ENCODE measurements at places on chromosomes 3 and 15.

DNA sequence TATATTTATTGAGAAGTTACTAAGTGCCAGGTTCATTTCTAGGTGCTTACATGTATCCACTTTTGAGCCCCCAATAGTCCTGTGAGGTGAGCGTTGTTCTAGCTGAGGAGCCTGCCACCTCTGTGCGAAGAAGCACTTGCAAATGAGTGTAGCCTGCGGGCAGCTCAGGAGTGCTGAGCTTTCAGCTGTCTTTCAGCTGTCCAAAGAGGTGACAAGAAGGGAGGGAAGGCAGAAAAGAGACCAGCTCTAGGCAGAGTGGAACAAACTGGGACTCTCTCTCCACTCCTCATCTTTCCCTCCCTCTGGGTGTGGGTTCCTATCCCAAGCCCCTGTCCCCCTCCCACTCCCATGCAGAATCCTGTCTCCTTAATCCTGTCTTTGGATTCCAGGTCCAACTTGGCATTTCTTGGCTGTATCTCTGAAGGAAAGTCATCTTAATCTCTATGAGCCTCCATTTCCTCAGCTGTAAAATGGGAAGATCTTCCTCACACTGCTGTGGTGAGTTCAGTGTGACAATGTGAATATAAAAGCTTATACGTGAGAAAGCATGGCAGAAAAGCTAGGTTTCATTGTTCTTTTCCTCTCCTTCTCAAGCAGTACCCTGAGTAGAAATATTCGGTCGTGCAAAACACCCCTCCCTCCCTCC, 6.7 kb upstream of the SRP14 start:
- DNase-seq = no peak

DNA sequence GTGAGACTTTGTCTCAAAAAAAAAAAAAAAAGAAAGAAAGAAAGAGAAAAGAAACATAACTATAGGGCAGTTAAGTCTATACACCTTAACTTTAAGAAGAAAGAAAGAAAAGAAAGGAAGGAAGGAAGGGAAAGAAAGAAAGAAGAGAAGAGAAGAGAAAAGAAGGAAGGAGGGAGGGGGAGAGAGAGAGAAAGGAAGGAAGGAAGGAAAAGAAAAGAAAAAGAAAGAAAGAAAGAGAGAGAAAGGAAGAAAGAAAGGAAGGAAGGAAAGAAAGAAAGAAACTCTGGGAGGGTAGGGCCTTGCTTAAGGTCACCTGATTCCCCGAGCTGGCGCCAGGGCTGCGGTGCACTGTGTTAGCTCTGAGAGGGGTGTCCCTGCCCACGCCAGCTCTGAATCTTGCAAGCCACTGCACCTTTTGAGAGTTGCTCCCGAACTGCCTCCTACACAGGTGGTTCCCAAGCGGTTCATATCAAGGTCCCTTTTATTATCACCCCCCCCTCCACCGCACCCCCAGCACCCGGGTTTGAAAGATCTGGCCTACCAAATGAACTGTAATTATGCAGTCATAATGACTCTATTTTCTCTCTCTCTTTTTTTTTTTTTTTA, 39.2 kb upstream of the VPS8 start:
- DNase-seq = no peak

DNA sequence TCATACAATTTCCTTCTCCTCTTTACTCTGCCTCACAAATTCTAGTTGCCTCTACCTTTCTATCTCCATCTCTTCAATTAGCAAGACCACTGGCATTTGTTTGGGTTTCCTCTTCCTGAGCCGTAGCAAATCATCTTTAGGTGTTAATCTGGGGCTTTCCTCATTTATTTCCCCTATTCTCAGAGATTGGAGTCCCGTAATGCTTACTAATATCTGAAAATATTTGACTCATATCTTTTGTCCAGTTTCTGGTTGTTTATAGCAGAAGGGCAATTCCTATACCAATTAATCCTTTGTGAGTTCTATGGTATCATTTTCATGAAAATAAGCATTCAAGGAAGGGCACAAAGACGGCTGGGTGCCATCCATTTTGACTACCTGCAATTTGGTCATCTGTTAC, 103.7 kb downstream of the NR2E3 start:
- no peak for DNase-seq

- DNase-seq = no peak
These were observed 90.7 kb downstream of the FNDC3B start for GRCh38 chr3:172129850-172130716.

DNA sequence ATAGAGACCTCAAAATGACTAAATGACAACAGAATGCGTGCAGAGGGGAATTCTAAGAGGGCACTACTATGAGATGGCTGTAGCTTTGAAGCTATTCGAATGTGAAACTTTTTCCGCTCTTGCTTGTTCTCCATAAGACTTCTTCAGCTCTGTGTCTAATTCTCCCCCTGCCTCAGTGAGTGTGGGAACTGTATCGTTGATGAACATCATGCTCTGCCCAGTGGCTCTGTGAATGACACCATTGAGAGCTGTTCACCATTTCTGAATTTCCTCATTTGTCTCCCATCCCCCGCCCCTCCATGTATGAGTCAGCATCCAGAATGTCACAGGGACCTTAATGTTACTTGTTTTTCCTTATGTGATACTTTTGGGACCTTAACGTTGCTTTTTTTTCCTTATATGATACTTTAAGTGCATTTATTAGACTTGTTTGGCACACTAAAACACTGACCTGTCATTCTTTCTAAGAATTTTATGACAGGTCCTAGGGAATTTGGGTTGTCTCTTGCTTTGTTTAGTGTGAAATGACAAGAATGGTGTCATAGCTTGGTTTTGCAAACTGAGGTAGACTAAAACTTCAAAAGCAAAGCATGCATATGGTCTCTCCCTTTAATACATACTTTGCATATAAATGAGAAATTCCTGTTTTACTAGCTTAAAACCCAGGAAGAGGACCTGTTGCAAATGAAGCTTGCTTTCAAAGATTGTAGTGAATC, 99.6 kb downstream of the FNDC3B start:
- DNase-seq = no peak

DNA sequence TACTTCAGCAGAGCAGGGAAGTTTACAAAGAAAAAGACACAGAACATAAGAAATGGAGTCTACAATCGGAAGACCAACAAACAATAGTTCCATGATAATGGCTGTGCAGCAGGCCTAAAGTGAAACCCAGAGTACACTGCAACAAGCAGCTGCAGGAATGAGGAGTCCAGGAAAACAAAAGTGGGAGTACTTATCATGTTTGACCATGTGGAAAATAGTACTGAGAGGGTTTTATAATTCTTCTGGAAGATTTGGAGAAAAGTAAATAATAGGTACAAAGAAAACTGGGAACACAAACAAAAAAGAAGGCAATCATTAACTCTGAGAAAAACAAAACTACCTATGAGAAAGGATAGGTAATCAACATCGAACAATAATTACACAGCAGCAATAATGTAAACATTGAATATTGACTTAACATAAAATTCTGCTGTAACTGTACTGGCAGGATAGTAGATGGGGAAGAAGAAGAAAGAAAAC, 87.5 kb downstream of the NEK10 start:
- no peak for DNase-seq

- no peak for DNase-seq
These were observed 56.0 kb upstream of the MYRIP start for GRCh38 chr3:39753391-39753790.

- DNase-seq = no peak
These were observed 38.6 kb downstream of the EHD4 start for GRCh38 chr15:41933771-41934170.

DNA sequence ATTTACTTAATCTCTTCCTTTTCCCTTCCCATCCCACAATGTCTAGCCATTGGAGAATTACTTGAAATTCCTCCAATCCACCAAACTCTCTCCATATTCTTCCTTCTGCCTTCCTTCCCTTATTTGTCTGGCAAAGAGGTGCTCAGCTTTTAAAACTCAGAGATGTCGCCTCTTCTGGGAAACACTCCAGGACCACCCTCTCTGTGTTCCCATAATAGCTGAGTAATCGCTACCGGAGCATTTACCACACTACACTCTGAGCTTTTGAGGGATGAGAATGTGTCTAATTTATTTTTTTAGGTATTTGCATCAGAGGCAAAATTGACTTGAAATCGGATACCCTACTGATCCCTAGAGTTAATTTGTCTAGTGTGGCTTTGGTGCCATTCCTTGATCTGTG, 245.7 kb upstream of the TPRG1 start:
- no peak for DNase-seq

GRCh38 chr15:83118291-83118827, 10.9 kb downstream of the TM6SF1 start:
- no peak for DNase-seq

- DNase-seq = no peak
These were observed 2.0 kb downstream of the WNT7A start for GRCh38 chr3:13877911-13878280.

- no peak for DNase-seq
These were observed 17.2 kb upstream of the GNB5 start for GRCh38 chr15:52208306-52208946.

DNA sequence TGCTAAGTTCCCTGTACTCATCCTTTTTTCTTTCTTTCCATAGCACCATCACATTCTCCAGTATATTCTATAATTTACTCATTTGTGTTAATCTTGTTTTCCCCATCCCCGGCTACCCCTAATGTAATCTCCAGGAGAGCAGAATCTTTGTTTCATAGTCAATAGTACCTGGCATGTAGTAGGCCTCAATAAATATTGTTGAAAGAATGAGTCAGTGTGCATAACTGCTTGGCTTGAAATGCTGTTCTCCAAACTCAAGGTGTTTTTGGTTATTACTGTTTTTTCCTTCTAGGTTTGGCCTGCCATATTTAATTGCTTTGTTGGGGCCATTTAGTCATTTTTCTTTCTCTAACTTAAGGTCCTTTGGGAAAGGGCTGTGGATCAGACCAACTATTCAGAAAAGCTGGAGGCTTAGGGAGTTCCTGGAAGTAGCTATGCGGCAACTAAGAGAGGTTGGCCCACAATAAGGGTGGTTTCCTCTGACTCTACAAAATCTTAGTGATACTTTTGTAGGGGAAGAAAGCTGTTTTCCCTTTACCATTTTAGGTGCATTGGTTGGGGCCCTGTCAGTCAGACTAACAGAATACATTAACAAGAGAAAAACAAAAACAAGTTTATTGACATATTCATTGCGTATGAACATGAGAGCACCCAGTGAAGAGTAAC, 28.4 kb downstream of the KAT2B start:
- no peak for DNase-seq

- no peak for DNase-seq
These were observed 60.7 kb downstream of the EXOG start for GRCh38 chr3:38556640-38557358.

GRCh38 chr3:99856437-99857220, 39.0 kb downstream of the CMSS1 start:
- no peak for DNase-seq

- DNase-seq = peak; percentile 17
These were observed 18.9 kb downstream of the CD200 start for GRCh38 chr3:112351823-112352222.

DNA sequence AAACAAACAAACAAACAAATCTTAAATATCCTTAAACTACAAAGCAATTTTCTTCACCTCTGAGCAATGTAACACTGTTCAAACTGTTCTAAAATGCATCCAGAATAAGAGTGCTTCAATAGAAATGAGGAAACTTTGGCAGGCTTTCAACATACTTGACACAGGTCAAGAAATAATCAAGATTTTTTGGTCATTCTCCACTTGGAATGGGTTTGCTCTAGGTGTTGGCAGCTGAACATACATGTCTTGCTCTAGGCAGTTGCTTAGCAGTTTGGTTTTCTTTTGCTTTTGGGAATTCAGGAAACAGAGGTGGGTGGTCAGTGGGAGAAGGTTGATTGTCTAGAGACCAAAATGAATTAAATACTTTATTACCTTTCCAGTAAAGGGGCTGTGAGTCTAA, 1.4 kb upstream of the LRRC3B start:
- DNase-seq = no peak

GRCh38 chr15:99981839-99982658, 248.8 kb upstream of the LYSMD4 start:
- DNase-seq = peak; percentile 7

GRCh38 chr15:58556541-58556940, 124.8 kb downstream of the LIPC start:
- DNase-seq = no peak

GRCh38 chr3:174158674-174159073, 700.5 kb upstream of the NAALADL2 start:
- DNase-seq = no peak

DNA sequence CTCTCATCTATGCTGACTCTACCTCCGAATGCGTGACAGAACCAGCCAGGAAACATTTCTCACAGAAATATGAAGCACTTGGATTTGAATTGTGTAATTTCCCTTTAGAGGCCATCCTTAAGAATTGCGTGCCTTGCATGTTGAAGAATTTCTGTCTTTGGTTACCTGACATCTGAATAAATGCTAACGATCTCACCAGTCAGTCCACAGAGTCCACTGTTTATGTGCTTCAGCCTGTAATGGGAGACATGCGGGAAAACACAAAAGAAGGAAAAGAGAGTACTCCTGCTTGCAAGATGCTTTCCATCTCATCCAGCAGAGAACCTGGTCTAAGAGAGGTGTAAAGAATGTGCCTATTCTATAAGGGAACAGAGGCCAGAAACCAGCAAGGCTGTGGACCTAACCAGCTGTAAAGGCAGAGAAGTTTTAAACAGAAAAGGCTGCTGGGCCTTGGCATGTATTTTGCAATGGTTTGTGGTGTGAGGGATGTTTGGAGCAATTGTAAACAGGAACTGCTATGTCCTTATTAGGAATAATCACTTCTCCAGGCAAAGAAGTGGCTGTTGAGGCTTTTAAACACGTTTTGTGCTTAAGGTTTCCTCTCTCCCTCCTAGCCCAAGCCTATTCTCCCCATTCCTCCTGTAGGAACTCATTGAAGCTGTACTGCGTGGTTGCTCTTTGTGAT, 36.4 kb upstream of the BOC start:
- DNase-seq = no peak

DNA sequence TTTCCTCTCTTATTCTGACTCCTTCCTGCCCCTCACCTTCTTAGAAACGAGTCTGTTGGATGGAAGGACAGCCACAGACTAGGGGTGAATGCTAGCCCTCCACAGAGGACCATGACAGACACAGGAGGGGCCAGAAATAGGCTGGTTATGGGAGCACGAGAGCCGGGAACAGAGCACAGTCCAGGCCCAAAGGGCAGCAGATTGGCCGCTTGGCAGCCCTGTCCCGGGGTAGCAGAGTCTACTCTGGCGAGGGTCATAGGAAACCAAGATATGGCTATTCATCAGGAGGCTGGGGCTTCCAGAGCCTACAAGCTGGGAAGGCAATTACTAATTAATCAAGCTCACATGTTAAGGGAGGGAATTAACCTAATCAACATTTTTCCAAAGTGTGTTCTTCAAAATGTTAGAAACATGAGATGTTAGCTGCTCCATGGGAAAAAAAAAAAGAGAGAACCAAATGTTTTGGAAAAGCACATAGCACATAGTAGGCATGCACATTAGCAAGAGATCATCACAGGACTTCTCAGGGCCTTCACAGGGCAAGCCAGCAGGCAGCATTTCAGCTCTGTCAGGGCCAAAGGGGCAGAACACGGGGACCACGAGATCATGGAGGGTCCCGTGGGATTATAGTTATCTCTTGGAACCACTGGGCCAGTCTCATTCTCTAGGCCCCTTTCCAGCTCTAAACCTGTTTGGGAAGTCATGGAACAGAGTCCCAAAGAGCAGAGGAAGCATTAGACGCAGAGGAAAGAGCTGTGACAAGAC, 13.3 kb downstream of the SEMA3G start:
- no peak for DNase-seq
